ENCODE measurements at places on chromosomes 13 and 19.

DNA sequence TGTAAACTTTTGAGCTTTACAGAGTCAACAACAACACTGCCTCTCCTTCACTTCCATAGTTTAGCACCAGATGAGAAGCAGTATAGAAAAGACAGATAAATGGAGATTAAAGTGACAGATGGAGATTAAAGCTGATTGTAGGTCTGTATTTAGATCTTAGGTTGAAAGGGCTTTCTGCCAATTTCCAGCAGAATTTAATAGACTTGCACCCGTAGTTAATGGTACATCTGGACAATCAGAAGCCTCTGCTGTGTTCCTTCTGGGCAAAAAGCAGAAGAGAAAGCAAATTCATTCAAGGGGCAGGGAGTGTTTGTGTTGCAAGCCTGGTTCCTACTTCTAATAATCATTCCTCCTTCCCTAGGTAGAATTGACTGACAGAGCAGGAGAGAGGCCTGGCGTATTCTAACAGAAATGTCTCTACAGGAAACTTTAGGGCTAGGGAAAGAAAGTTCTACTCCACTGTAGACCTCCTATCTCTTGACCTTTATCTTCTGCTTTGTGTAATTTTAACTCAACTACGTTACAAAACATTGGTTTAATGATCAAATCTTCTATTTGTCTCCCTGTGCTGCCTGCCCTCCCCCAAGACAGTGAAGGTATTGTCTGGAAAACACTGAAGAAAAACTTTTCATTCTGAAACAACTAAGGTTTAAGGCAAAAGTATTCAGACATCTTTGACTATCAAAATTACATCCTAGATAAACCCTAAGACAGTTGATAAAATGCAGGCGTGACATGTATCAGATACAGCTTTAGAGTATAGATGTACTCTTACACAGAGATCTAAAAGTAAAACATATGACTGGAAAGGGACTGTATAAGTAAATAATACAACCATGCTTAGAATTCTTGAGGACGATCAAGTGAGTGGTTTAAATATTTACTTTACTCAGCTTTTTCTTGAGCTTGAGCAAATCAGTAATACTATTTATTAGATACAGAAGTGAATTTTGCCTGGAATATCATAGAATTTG, 44.4 kb downstream of the GPC6 start:
- DNase-seq = no peak

DNA sequence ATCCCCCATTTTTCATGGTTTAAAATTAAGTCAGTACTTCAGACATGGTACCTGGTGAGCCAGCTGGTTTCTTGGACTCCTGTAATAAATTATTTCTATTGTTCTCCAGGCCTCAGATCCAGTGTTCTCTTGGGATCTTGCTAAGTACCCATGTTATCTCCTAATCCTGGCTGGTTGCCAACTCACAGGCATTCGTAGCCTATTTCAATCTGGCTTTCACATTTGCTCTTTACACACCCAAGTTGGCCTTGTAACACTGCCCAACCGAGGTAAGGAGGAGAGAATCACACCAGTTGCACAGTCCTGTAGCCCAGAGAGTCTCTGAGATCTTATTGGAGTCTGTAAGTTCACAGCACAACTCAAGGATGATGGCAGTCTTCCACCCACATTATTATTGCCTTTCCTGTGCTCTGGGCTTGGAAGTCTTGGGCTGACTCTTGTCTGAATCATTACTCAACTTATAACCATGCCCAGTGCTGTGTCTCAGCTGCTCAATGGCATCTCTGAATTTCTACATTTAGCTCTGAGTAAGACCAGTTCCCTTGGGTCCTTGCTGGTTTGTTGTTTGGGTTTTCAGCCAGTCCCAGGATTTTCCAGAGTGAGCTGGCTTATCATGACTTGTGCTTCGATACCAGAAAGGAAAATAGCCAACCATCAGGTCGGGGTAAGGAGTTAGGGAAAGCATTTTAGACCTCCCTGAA, 76.6 kb upstream of the KLF12 start:
- no peak for DNase-seq

- no peak for DNase-seq
Observed at GRCh38 chr19:35430409-35431144, 17.5 kb upstream of the FFAR2 start.

DNA sequence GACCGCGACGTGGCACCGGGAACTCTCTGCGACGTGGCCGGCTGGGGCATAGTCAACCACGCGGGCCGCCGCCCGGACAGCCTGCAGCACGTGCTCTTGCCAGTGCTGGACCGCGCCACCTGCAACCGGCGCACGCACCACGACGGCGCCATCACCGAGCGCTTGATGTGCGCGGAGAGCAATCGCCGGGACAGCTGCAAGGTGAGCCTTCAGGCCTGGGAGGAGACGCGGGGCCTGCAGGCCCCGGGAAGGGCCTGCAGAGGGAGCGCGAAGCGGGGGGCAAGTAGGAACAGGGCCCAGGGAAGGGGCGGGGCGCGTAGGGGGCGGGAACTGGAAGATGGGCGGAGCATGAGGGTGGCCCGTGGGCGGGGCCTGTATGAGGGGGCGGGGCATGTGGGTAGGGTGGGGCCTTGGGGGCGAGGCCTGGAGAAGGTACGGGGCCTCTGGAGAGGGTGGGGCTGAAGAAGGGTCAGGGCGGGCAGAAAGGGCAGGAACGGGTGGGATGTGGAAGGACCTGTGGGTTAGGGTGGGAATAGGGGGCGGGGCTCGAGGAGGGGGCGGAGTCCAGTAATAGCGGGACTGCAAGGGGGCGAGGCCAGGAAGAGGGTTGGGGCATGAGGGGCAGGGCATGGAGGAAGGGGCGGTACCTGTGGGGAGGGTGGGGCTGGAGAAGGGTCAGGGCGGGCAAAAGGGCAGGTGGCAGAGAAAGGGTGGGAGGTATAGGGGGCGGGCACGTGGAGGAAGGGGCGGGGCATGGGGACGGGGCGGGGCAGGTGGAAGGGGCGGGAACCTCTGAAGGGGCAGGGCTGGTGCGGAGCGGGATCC, 2.5 kb downstream of the CFD start:
- DNase-seq = peak; percentile 50

GRCh38 chr13:58452123-58452623, 820.6 kb downstream of the PCDH17 start:
- DNase-seq = no peak

GRCh38 chr19:37095859-37096258, 17.6 kb downstream of the ZNF420 start:
- DNase-seq = no peak

DNA sequence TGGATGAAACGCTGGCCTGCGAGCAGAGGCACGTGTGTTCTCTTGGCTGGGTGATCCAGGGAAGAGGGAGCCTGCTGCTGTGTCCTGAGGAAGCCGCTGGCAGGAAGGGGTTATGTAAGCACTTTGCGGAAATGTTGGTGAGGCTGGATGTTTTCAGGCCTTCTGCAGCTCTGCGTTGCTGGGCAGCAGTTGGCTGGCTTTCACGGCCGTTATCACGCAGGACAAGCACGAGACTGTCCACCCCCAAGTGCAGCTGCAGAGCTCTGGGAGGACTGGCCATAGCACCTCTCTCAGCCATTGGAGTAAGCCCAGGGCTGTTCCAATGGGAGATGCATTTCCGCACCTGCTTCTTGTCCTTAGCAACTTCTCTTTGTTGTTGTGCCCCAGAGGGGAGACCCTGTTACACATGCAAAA, 146.9 kb upstream of the SOX21 start:
- no peak for DNase-seq

GRCh38 chr13:112229992-112230872, 145.9 kb upstream of the SPACA7 start:
- no peak for DNase-seq

- DNase-seq = no peak
Observed at GRCh38 chr13:61286148-61286745, 129.4 kb downstream of the PCDH20 start.

DNA sequence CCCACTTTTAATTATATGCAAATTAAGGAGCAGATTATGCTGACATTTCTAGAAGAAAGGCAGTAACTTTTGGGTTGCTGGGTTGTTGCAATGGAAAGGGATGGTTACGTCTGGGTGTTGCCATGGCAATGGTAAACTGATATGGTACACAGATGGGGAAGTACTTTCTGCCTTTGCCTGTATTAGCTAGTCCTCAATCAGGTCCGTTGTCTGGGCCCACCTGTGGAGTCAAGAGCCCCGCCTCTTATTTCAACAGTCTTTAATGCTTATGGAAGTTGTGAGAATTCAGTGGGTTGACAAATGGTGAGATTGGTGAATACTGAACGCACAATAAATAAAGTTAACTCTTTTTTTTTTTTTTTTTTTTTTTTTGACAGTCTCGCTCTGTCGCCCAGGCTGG, 30.6 kb upstream of the DPP9 start:
- no peak for DNase-seq

- DNase-seq = no peak
Observed at GRCh38 chr13:86760620-86761019, 910.6 kb upstream of the SLITRK5 start.

DNA sequence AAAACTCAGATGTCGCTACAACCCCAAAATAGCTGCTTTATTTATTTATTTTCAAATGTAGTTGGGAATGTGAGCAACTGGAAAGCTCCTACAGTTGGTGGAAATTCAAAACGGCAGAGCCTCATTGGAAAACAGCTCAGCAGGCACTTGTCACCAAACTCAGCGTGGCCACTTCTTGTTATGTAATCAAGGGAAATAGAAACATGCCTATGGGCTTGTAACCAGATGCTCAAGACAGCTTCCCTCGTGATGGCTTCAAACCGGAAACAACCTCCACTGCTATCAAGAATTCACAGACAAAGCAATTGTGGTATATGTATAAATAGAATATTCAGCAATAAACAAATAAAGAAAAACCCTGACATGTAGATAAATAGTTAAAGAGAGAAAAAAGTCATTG, 627.8 kb upstream of the SLC10A2 start:
- no peak for DNase-seq

GRCh38 chr13:73223372-73223781, 164.6 kb downstream of the KLF5 start:
- no peak for DNase-seq

- no peak for DNase-seq
Observed at GRCh38 chr13:42073683-42074082, 25.2 kb downstream of the DGKH start.

GRCh38 chr13:108257248-108257647, 12.3 kb upstream of the TNFSF13B start:
- no peak for DNase-seq

DNA sequence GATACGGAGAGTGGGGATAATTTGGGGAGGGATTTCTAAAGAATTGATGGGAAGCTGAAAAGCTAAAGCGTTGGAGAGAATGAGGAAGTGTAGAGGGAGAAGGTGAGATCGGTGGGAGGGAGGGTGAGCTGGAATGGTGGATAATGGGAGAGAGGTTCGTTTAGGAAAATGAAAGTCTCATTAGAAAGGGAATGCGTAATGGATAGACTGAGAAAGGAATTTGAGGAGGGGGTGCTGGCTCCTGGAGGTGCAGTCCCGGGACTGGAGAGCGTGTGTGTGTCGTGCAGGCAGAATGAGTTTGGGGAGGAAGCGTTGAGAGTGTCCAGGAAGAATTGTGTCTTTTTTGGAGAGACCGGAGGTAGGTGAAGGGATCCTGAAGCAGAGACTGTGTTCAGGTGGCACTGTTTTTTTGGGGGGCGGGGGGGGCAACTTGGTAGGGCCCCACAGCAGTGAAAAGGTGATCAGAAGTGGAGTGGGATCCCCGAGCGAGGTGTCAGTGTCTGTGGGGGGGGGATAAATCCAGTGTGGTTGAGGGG, 1.4 kb downstream of the ACTN4 start:
- DNase-seq = no peak

GRCh38 chr19:47649588-47649987, 40.7 kb downstream of the BICRA start:
- DNase-seq = no peak

- no peak for DNase-seq
Observed at GRCh38 chr19:33558856-33559255, 37.3 kb upstream of the PEPD start.

DNA sequence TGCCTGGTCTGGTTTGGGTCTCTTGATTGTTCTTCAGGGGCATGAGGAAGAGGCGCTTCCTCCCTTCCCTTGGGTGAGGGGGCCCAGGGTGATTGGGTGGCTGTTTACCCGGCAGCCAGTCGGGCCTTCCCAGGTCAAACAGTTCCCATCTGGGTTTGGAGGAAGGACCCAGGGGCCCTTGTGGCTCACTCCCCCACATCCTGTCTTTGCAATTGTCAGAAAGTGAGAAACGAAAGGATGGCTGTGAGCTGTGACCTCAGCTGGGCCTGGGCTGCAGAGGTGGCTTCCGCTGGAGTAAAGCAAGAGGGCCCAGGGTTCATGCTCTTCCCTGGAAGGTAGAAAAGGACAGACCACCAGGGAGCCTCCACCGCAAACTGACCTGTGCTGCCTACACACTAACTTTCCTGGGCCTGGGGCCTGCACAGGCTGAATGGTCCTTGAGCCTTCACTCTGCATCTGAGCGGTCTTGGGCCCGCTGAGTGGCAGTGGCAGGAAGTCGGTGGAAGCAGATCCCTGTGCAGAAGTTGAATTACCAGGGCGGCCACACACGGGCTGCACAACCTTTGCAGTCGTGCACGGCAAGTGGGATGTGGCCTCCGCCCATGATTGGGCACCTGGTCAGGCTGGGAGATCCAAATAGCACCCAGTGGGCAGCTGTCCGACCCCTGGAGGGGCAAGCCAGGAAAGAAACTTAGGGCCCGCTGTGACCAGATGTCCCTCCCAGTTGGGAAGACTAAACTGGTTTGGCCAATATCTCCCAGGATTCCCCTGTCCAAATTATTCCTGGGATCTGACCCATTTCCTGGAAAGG, 5.3 kb upstream of the CD79A start:
- no peak for DNase-seq

DNA sequence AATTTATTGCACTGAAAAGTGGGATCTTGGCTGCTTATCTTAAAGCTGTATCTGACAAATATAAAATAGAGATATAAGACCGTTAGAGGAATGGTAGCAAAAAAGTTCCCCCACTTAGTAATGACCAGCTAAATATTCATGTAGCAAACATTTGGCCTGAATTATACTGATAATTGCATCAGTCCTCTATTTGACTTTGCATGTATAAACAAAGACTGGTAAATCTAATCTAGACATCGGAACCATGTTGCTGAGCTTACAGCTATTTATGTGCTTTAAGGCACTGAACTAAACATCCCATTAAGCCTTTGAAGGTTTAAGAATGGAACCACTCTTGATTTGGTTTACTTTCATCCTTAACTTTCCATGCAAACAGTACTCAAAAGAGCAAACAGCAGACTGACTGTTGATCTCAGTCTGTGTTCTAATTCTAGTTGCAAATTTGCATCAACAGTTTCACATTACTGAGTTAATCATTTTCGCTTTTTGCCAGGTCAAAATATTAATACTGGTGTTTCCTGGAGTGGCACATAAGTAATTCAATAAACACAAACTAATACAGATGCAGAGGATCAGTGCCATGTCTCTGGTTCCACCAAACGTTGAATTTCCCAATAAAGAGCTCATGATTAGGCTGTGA, 203.5 kb upstream of the HTR2A start:
- no peak for DNase-seq

DNA sequence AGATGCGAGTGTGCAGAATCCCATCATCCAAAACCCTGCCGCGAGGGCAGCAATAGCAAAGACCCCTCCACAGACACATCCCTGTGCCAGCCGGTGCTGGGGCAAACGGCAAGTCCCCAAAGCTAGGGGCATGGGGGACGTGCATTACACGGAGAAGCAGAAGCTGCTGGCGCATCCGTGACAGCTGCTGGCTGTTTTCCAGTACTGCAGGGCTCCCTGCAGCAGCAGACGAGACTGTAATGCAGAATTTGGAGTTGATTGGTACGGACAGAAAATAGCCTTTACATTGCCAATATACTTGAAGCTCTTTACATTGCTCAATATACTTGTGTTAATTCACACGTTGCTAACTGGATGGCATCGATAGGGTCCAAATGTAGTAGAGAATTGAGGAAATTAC, 77.2 kb upstream of the TMTC4 start:
- no peak for DNase-seq
